ENCODE measurements at places on chromosomes 6 and 20. TPM values are rescaled to one million over a fixed set of nuclear protein-coding genes. Genes with fewer than 3 reads are reported as not detected.

Gene KCNK16
- total RNA-seq, result not detected

GRCh38 chr6:43737272-43738081, 32.5 kb upstream of the VEGFA start:
- DNase-seq, result peak; percentile 47

Gene BPIFB1
- total RNA-seq, result not detected

Gene CRISP3
- not detected for total RNA-seq

GRCh38 chr6:122151763-122152162, 247.7 kb upstream of the HSF2 start:
- no peak for DNase-seq

DNA sequence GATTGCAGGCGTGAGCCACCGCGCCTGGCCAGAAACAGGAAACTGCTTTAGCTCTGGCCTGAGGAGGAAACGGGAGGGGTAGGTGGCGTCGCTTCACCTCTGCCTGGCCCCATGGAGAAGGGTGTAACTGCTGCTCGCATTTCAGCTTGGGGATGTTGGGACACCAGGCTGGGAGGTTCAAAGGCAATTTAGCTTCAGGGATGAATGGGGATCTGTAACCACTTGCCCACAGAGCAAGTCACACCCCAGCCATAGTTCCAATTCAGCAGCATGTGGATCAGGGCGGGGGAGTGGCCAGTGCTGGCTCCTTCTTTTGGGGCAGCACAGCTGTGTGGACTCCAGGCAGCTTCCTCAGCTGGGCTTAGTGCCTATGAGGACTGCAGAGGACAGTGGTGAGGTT, 34.8 kb upstream of the NUP153 start:
- DNase-seq, result peak; percentile 12

- peak; percentile 23 for DNase-seq
Observed at GRCh38 chr6:91437315-91437729, 850.5 kb upstream of the MAP3K7 start.

DNA sequence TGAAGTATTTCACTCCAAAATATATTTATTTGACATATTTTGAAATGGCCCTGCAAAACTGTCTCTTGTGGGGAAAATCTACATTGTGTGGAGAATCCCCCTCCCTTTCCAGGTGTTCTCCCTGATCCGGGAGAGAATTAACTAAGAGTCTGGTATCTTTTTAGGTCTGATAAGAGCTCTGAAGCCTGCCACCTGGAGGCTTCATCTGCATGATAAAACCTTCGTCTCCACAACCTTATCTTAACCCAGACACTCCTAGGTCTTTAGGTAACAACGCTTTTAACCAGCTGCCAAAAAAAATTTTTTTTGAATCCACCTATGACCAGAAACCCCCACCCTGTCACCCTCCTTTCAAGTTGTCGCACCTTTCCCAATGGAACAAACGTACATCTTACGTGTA, 43.0 kb downstream of the FAM184A start:
- DNase-seq, result peak; percentile 81
